ENCODE measurements at places on chromosomes 1 and 21.

- no peak for DNase-seq
These were observed 41.6 kb upstream of the APP start for GRCh38 chr21:26212220-26212619.

- DNase-seq = no peak
These were observed 72.4 kb upstream of the IFNAR2 start for GRCh38 chr21:33157303-33157702.

DNA sequence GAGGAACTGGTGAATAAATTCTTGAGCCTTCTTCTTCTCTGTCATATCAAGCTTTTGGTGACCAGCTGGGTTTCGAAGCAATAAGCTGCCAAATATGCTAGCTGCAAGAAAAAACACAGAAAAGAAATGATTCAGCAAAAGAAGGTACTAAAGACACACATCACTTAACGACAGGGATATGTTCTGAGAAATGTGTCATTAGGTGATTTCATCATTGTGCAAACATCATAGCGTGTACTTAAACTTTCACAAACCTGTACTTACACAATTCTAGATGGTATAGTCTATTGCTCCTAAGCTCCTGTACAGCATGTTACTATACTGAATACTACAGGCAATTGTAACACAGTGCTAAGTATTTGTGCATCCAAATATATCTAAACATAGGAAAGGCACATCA, 2.9 kb upstream of the MTF1 start:
- DNase-seq = no peak

DNA sequence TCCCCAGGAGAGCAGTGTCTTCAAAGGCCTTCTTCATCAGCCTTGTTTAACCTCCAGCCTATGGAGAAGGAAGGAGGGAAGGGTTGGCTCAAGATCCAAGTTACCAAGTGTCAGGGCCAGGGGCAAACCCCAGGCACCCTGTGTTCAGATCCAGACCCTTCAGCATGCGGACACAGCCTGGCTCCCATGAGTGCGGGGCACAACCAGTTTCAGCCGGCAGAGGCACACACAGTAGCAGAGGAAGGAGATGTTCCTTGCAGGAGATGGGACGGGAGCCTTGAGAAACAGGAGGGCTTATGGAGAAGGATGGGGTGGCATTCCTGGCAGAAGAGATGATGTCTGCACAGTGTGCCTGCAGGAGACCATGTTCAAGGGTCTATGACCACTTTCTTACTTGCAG, 161.7 kb upstream of the EDN2 start:
- DNase-seq = no peak

GRCh38 chr1:109632671-109633346, 13.2 kb downstream of the AMPD2 start:
- no peak for DNase-seq

GRCh38 chr1:50966991-50967390, 3.1 kb upstream of the CDKN2C start:
- no peak for DNase-seq

GRCh38 chr1:198726455-198726854, 87.6 kb downstream of the PTPRC start:
- DNase-seq = no peak

DNA sequence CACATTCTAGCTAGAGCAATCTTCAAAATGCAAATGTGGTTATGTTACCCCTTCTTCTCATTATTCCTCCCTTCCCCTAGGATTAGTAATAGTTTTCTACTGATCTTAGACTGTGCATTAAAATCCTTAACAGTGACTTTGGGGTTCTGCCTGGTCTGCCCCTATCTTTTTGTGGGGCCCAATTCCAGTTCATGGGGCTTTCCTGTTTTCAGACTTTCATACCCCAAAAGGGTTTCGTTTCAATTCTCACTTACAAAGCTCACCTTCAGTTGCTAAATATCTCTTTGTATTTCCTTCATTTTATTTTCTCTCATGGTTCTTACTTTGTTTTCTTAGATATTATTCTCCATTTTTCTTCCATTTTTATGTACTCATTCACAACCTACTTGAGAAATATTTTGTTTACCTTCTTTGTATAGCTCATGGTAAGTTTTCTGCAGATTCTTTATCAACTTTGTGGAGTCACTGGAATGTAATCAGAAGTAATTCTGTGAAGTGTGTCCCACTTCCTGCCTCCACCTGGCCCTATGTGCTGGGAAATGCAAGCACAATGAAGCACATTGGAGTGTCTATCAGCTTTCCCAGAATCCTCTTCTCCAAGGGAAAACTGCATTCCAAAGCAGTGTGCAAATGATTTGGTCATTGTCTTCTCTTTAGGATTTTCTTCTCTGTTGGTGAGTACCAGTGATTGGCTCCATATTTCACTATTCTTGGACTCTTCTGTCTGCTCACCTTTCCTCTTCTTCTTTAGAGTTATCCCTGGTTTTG, 350.2 kb downstream of the ZNF326 start:
- DNase-seq = no peak

DNA sequence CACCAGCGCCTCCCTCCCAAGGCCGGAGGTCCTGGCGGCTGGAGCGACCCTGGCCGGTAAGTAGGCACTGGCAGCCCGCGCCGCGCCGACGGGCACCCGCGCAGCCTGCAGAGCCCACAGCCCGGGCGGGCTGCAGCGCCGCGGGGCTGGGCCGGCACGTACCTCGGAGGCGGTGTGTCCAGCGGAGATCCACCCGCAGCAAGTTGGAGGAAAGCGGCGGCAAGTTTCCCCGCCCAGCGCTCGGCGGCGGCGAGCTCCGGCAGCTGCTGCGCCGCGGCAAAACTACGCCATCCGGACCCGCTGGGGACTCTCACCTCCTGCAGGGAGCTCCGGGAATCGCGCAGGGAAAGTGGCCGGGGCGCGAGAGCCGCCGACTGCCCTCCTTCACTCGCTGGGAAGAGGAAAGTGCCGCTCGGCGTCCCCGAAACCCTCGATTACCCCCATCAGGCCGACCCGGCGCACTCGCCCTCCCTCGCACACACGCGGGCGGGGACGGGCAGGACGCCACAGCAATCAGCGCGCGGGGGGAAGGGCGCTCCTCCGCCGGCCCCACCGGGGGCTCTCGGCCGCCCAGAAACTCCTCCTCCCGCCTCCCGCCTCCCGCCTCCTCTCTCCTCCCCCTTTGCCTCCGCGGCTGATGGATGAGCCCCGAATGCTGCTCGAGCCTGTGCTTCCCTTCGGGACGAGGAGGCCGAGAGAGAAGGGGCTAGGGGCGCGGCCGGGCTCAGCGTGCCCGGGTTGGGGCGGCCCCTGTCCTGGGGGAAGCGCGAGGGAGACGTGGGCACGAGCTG, at the start of gene TGFBR3:
TGFBR3 (minus strand) TSS at position 436 of the 791 bp plus-strand sequence. CDS start 24,620 bp downstream, outside the sequence.
- peak; percentile 36 for DNase-seq

GRCh38 chr1:184854496-184855140, 100.0 kb upstream of the EDEM3 start:
- DNase-seq = no peak

DNA sequence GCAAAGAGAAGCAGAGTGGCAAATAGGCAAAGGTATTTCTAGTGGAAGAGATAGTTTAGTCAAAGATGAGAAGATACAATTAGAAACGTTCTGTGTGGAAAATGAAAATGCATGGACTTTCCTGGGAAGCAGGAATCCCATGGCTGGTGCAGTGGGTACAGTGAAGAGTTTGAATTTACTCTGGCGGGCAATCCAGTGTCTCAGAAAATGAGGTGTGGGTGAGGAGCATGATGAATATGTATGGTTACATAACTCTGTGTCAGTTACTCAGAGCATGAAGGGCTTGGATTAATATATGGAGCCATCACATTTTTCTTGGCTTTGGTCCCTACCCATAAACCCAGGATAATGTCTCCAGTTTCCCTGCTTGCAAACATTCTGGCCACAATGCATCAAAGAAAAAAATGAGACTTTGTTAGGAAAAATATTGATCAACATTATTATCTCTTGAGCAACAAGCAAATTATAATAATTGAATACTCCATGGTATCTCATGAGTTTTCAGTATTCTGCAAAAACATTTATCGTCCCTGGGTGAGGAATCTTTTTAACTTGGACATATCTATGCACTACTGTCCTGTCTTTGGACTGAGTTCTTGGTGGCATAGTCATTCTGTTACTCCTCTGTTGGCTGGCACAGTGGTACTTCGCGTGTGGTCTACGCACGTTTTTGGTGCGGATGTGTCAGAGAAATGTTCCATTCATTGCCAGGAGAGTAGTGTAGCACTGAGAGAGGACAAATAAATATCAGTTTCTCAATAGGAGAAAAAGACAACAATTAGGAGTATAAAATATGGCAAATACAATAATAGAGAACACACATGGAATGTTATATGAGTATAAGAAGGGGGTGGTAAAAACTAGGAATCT, 173.7 kb upstream of the C1orf105 start:
- no peak for DNase-seq

GRCh38 chr1:177351361-177352108, 180.8 kb downstream of the BRINP2 start:
- no peak for DNase-seq

- DNase-seq = no peak
These were observed 95.9 kb downstream of the CAMTA1 start for GRCh38 chr1:6880951-6881690.

DNA sequence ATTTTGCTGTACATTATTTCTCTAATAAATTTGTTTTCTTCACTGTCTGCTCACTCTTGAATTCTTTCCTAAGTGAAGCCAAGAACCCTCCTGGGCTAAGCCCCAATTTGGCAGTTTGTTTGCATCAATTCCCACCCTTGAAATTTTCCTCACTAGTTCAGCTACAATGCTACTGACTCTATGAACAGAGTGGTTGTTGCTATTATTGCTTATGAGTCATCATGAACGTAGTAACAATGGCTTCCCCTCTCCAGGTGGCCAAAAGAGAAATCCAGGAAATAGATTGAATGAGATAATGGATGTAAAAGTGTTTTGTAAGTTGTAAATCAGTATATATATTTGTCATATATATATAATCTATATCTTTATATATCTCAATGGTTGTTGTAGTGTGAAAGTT, 193.0 kb downstream of the URB2 start:
- no peak for DNase-seq

- no peak for DNase-seq
These were observed 91.4 kb upstream of the S1PR1 start for GRCh38 chr1:101145449-101145820.

DNA sequence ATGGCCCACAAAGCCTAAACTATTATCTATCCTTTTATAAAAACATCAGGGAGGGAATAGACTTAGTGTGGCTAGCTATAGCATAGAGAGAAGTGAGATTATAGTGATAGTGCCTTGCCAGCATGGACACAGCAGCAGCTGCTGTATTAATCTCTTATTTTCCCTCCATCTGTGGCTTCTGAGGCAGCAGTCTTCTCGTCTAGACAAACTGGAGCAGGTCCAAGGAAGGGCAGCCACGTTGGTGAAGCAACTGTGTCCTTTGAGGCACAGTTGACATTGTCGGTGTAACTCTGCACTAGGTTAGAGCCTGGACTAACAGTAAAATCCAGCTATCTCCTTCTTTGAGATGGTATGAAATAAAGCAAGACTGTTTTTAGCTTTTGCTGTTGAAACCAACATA, 131.3 kb downstream of the CACHD1 start:
- DNase-seq = no peak

- no peak for DNase-seq
These were observed 1.2 kb upstream of the ADAM15 start for GRCh38 chr1:155049651-155050559.

GRCh38 chr1:180508725-180509097, 6.3 kb upstream of the ACBD6 start:
- no peak for DNase-seq

DNA sequence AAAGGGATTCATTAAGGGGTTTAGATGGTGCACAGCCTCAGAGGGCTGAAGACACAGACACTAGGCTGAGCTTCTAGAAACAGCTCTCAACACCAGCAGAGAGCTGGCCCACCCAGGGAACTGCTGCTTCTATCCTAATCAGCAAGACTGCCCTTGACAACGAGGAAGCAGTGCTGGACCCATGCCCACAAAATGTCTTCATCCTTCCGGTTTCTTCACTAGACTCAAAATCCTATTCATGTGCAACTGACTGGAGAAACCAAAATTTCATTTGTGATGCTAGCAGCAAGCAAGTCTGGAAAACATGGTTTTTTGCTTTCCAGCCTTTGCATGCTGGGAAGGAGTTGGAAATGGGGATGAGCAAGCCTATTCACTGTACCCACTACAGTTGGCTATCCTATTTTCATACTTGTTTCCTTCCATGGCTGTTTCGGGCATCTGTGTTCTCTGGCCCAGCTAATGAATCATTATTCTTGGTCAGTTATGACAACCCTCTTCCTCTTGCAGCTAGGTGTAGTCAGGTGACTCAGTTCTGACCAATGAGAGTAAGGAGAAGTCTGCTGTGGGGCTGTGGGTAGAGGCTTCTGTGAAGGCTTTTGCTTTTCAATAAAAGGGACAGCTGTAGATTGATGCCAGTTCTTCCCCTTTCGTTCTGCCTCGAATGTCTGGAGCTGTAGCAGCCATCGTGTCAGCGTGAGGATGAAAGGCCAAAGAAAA, 14.6 kb upstream of the TMEM61 start:
- DNase-seq = no peak

DNA sequence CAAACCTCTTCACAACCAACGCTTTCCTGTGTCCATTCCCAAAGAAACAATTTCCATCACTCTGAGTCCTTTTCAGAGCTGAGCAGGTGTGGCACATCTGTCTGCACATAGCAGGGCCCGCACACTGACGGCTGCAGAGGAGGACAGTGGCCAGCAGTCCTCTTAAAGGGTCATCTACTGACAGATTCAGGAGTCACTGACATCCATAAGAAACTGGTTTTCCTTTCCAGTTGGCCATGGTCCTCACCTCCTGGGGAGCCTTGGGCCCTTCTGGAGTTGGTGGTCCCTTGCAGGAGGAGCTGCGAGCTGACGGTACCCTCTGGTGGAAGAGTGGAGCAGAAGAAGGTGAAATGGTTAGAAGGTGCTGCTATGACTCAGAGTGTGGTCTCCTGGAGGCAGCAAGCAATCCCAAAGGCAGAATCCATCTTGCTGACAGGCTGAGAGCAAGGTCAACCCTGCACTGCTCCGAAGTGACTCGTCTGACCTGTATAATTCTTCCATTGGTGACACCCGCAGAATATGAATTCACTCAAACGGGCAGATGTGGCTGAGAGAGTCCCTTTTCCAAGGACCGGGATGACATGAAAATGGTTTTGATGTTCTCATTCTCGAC, 278.5 kb upstream of the C1orf174 start:
- no peak for DNase-seq

GRCh38 chr1:67250051-67250653, 57.5 kb upstream of the IL12RB2 start:
- DNase-seq = no peak

GRCh38 chr21:43824333-43825241, 35.2 kb downstream of the RRP1 start:
- no peak for DNase-seq

DNA sequence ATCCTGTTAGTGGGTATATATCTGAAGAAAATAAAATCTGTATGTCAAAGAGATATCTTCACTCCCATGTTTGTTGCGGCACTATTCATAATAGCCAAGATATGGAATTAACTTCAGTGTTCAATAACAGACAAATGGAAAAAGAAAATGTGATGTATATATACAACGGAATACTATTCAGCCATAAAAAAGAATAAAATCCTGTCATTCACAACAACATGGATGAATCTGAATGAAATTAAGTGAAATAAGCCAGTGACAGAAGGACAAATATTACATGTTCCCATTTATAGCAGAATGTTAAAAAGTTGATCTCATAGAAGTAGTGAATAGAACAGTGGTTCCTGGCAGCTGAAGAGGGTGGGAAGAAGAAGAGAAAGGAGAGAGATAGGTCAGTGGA, 239.1 kb upstream of the RUNX1 start:
- no peak for DNase-seq
